ENCODE measurements at places on chromosomes 7 and 10.
A peak's percentile ranks its signal among the peaks of the same experiment; 100 is the strongest.

- DNase-seq, result peak; percentile 73
Observed at GRCh38 chr7:27210441-27211083, 10.7 kb upstream of the HOXA13 start.

- DNase-seq, result no peak
Observed at GRCh38 chr10:118209215-118209614, 132.9 kb downstream of the FAM204A start.

DNA sequence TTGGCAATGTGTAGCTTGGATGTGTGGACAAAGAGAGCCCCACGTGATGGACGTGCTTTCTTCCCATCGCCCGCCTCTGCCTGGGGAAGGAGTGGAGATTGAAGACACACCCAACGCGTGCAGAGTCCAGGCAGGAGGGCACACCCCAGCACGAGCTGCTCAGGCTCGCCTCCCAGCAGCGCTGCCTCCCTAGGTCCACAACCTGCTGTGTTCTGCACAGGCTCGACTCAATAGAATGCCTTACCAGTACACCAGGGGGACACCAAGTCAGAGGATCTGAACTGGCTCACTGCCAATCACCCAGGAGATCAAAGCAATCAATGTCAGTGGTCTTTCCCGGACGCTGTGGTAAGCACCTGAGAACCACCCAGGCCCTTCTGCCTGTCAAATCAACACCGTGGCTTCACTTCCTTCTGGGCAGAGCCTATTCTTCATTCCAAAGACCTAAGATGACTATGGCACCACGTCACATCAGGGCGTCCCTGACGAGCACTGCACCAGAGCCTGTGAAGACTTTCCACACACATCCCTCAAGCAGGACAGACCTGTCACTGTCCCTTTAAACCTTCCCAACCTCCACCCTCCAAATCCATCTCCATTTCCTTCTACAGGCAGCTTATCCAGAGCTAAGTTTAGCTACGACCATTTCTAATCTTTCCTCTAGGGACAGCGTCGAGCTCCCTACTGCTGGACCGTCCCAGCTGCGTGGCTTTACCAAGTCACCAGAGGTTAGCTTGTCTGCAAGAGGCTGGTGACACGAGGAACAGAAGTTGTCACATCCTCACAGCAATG lies 72.3 kb downstream of the AMZ1 start:
- peak; percentile 72 for DNase-seq

DNA sequence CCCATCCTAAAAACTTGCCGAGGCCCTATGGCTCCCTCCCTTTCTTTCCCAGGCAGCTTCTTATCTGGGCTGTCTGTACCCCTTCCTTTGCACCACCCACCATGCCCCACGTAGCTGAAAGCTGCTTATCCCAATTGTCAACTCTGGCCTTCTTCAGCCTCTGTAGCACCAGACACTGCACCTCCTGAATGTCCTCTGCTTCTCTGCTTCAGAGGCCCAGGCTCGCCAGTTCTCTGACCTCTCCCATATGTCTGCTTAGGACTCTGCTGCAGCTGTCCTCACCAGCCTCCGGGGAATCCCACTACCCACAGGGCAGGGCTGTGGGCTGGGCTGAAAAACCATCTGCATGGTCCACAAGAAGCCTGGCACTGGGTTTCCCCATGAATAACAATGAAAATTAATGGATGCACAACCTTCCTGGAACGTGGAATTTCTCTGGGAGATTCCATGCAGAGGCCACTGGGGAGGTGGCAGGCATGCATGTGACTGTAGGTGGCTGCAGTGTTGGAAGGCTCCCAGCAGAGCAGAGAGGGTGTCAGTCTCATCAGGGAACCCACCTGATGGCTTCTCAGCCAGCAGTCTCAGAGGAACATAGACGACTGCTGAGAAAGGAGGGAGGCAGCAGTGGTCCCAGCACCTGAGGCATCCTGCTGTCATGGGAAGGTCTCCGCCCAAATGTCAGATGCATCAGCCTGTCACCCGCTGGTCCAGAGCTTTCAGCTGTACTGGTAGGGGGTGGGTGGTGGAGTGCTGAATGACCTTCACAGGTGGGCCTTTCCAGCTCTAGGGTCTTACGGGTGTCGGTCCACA lies 16.8 kb upstream of the SH2D4B start:
- no peak for DNase-seq

- peak; percentile 68 for DNase-seq
Observed at GRCh38 chr10:24579906-24580305, 143.8 kb downstream of the ARHGAP21 start.

GRCh38 chr7:21041666-21042065 lies 255.0 kb upstream of the SP8 start:
- peak; percentile 55 for DNase-seq

GRCh38 chr10:4581929-4582328 lies 244.1 kb upstream of the AKR1E2 start:
- DNase-seq, result no peak

GRCh38 chr7:47806701-47807103 lies 141.6 kb downstream of the PKD1L1 start:
- no peak for DNase-seq

DNA sequence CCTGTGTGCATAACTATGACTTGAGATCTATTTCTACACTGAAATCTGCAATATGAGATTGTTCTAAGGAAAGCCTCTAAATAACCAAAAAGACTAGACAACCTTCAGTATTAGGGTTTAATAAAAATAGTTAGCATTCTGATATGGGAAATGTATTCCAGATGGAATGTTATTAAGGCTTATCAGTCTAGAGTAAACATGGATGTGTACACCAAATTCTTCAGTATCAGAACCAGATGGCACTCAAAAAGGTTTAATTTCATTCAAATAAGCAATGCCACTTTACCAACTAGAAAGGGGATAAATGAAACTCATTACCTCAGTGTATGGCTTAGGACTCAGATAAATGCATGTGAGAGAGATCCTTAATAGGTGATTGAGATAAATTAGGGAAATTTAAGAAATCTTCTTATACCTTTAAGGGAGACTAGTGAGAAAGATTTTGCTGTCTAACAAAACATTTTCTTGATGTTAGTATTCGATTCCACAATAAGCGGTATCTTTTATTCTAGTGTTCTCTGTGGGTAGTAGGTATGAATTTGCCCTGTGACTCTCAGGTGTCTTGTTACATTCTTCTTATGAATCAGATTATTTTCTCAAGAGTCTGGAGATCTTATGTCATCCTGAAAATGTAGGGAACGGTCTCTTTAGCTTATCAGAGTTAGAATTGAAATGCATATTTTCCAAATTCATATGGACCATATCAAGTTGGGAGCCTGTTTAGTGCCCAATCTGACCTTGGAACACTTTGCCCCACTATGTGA lies 159.2 kb downstream of the PRKG1 start:
- DNase-seq, result no peak

DNA sequence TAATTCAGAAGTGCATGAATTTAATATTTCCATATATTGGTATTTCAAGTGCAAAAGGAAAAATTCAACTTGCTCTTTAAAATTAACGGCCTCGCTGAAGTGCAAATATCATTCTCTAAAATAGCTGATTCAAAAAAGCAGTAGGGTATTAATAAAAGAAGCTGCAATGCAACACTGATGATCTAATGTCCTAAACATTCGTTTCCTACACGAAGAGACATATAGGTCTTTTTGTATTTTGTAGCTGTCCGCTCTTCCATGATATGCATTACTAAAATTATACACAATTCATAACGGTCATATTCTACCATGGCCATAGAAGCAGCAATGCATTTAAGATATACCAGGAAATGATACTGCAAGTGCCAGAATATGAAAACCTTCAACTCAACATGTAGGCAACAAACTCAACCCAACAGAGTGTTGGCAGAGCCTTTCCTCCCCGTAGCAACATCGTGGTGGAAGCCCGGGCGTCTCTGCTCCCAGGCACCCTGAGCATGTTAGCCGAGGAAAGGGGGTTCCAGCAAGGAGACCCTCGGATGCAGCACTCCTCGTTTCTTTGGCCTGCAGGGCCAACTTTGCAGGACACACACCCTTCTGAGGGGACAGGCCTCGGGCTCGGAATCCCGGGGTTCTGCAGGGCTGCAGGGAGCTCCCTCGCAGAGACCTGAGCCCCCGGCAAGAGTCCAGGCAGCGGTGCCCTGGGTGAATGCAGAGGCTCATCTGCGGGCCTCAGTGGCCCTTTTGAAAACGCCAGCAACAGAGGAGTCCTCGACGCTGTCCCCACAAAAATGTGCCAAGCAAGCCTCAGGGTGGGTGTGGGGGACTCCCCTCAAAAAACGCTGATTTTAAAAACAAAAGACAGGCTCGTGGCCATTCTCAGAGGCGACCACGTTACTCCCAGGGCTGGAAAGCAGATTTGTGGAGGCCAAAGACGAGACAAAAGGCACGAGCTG lies 1.6 kb downstream of the FAM171A1 start:
- DNase-seq, result peak; percentile 24

DNA sequence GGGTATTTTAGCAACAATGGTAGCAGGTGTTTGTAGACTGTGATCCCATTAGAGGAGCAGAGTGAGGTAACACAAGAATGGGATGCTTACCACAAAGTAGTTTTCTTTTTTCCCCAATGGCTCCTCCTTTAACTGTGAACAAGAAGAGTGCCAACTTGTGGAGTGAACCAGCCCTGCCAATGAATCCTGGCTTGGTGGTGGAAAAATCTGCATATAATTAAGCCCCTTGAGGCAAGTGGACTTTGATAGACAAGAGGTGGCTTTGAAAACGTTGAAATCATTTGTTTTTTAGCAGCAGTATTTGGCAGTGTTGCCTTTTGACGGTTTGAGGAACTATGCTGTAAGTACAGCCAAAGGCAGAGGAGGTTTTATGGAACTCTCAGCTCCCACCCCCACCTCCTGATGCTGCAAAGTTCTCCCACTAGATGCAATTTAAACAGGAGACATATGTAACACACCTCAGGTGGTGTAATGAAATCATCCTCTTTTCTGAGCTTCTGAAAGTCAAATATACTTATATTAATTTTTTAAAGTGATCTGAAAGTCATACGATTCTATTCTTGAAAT lies 295.6 kb downstream of the DPP6 start:
- no peak for DNase-seq

DNA sequence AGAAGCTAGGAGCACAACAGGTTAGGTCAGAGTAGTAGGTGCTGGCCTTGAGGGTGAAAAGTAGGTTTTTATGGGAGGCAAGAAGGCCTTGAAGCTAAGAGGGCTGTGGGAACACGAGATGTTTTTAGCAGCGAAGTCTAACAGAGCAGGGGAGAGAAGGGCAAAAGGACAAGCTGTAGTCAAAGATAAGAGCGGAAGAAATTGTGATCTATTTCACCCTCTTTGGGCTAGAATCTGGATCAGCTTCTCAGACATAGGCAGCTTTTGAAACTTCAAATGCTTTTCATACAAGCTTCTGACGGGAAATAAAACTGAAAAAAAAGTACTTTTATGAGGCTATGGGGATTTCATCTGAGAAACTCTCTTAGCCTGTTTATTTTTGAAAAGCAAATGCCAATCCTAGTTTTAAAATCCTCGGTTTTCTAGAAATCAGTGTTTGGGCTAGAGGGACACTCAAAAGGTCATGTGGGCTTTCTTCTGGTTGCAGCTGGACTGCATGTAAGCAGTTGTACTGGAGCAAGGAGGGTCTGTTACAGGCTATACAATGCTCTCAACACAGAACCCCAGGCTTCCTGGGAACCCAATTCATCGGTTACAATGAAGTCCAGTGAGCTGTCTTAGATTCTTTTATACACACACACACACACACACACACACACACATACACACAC lies 83.6 kb downstream of the RNF216 start:
- no peak for DNase-seq

DNA sequence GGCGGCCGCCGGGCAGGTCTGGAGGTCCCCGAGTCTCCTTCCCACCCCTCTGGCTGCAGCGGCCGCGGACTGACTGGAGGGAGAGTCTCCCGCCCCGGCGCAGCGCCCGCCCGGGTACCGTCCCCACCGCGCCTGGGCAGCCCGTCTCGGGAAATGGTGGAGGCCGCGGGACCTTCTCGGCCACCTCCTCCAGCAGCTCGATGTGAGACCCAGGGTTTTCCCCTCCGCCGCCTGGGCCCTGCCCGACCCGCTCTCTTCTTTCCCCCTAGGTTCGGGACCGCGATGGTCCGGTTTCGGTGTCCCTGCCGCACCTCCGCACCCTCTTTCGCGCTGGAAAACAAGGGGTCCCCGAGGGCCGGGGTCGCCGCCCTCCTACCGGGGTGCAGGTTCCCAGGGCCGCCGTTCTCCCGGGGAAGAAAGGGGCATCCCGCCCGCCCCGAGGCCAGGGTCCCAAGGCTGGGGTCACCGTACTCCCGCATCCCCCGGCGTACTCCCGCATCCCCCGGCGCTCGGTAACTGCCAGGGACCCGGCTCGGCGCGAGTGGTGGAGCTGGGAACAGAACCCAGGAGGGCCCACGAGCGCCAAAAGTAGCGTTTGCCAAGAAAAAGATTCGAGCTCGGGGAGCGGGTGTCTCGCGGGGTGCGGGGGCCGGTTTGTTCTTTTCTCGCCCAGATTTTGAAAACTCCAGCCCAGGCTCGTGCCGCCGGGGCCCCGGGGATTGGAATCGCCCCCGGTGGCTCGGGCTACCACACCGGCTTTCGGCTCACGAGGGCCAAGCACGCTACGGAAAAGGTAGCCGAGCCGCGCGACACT lies 3.4 kb downstream of the TNRC18 start:
- DNase-seq, result peak; percentile 10
